Hypothalamus (tissue), 51 donors: ENCODE measurements at places on chromosomes 2 and 18.

DNA sequence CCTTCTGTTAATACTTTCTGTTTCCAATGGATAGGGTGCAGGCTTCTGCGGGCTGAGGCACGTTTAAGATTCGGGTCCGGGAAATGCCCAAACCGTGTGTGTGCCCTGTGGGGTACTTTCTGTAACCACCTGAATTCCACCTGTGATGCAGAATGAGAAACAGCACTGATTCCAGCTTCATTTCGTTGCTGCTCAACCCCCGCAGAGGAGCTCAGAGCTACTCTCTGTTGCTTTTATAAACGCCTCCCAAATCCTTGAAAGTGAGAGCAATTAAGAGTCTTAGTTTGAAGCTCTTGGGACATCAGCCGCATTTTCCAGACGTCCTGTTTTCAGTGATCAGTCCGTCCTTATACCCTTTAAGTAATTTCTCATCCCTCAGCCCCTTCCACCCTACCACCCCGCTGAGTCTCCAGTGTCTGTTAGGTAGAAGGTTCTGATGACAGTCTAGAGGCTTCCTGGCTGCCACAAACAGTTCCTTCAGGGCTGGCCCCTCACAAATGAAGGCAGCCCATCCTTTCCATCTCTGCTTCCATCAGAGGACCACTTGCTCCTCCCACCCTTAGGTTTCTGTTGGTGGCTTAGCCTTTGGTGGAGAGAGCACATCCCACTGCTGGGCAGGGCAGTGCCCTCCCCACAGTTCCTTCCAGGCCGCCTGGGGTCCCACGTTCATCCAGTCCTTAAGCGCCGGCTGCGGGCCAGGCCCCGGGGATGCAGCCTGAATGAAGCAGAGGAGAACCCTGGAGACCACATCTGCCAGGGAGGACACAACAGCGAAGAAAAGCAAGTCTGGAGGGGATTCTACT lies 230.1 kb downstream of the SEPTIN10 start:
- DNase-seq = no peak

GRCh38 chr18:7876354-7877104 lies 309.4 kb downstream of the PTPRM start:
- no peak for DNase-seq

- peak; percentile 34 for DNase-seq
Measured at GRCh38 chr2:20350041-20350712, 467 bp downstream of the PUM2 start.

- no peak for DNase-seq
Measured at GRCh38 chr2:118954297-118955060, 12.5 kb downstream of the MARCO start.

DNA sequence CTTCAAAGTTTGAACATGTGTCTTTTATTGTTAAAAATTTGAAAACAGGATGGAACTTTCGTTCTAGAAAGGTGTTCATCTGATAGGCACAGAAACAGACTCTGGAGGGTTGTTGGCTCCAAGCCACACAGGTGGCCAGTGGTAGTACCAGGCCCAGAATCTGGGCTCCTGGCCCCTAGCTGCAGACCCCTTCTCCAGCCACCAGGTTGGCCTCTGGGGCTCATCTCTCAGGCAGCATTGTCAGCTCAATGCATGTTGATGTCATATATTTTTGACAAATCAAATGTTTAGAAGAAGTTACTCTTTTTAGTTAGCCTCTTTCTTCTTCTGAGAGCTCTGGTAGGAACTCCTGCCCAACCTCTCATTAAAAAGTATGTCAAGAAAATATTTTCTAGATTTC lies 34.5 kb upstream of the CHRNA1 start:
- DNase-seq = no peak

GRCh38 chr18:1015777-1016176 lies 111.1 kb downstream of the ADCYAP1 start:
- no peak for DNase-seq

- DNase-seq = no peak
Measured at GRCh38 chr2:64586054-64586453, 61.9 kb downstream of the AFTPH start.

- DNase-seq = no peak
Measured at GRCh38 chr2:127482031-127482430, 44.3 kb downstream of the IWS1 start.

GRCh38 chr2:128566671-128567070 lies 248.0 kb upstream of the HS6ST1 start:
- no peak for DNase-seq

DNA sequence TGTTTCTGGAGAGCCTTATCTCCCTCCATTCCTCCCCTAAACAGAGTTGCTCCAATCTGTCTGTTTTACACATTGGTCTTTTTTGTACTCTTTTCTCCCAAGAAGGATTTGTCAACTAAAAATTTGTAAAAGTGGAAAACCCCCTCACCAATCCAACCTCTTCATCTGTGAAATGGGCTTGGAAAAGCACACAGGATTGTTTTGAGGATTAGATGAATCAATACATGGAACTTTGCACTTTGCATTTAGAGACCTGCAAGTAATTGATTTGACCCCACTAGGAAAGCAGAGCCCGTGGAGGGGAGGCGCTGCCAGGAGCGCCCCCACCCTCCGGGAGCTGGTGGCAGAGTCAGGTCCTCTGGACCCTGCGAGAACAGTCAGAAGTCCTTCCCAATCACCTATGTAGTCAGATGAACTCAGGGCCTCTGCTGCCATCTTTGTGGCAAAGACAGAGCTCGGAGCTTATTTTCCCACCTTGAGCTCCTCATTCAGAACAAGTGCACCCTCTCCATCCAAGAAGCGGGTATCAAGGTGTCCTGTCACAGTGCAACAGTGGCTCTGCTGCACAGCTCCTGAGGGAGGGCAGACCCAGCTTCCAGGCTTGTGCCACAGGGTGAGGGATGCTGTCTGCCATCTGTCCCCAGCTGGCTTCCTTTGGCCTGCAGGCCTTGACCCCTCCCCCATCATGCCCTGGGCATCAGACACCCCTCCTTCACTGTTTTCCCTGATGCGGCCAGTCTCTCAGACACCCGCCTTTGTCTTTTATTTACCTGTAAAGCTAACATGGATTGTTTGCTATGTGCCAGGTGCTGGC lies 1.7 kb upstream of the TMEM185B start:
- no peak for DNase-seq

DNA sequence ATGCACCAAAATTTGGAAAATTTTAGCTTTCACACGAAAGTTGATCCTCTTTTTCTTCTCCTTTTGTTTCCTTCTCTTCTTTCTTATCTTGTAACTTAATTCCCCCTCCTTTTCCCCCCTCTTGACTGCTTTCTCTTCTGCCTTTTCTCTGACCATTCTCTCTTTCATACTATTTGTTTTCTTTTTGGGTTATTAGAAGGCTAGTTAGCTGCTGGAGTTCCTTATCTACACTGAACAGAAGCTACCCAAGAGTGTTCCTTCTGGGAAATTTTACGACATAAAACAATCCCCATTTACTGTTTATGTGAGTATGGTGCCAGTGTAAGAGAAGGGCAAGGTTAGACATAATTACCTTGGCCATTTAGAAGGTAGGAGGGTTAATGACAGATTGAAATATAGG lies 218.4 kb upstream of the DTNA start:
- no peak for DNase-seq

- no peak for DNase-seq
Measured at GRCh38 chr2:9749546-9750223, 93.6 kb upstream of the TAF1B start.

DNA sequence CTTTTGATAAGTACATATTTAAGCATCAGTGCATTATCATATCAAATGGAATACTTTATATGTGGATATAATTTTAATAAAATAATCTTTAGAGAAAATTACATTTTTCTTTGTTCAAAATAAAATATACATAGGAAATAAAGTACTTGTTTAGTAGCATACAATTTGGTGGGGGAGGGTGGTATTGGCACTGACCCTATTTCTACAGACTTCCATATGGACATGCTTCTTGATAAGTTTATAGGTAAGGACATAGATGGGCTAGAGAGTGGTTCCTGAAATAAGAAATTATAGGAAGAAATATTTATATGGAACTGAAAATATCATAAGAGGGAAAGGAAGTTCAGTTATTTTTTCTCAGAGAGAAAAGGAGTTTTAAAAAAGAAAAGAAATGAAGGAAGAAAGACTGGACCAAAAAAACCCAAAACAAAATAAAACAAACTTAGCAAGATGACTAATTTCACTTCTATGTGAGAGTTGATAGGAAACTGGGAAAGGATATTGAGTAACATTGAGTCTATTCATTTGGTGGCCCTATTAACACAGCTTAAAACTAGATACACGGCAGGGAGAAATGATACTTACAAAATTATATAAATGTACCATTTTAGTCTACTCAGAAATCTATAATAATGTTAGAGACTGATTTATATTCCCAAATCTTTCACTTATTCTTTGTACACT lies 505.9 kb downstream of the ERBB4 start:
- no peak for DNase-seq

- no peak for DNase-seq
Measured at GRCh38 chr2:172425336-172425735, 2.0 kb upstream of the ITGA6 start.

DNA sequence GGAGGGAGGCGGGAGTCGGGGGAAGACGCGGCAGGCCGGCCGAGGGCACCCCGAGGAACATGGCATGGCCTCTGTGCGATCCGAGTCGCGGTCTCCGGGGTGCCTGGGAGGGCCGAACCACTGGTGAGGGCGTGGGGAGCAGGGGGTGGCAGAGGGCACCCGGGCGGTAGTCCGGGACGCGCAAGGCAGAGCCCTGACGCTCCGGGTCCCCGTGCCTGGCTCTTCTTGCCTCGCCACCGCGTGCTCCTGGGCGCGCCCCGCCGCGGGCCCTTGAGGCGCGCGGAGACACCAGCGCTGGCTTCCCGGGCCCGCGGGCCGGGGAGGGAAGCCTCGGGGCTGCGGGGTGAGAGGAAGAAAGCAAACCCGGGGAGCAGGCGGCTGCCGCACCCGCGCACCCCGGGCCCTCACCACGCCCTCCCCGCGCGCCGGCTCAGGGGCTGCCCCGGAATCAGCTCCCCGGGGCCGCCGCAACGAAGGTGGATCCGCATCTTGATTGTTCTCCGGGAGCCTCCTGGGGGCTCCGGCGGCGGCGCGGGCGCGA lies 4.3 kb downstream of the SOX11 start:
- no peak for DNase-seq

GRCh38 chr2:104787298-104788065 lies 66.4 kb upstream of the POU3F3 start:
- DNase-seq = no peak

DNA sequence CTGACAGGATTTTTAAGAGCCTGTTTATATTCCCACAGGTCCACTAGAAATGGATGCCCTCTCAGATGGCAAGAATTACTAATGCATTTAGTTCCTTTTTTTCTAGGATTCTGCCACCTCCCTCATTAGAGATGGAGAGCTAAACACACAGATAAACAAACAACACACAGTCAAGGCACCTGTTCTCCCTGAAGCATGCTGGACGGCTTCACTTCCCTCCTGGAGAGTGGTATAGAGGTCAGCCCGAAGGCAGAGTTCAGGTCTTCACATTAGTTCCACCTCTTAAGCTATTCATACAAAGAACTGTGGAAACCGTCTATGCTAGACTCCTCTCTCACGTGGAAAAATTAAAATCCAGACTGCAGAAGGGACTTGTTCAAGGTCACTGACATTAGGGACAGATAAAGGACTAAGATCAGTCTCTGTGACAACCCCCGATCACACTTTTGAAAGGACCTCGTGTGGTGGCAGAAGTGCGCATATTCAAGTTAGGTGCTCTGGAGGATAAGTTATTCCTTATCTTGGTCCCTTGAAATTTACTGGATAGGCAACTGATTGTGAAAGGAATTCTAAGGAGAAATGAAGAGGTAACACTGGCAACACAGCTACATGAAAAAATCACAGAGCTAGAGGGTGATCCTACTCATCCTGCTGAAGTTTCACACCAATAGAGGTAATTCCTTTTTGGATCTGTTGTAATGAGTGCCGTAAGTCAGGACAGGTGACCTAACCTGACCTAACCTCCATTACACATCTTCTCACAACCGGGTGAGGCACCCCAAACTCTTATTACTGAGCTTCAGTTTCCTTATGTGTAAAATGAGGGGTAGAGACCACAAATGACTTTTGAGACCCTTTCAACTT lies 75.1 kb downstream of the SPRED2 start:
- no peak for DNase-seq

GRCh38 chr2:70709275-70710037 lies 58.5 kb downstream of the ADD2 start:
- no peak for DNase-seq

DNA sequence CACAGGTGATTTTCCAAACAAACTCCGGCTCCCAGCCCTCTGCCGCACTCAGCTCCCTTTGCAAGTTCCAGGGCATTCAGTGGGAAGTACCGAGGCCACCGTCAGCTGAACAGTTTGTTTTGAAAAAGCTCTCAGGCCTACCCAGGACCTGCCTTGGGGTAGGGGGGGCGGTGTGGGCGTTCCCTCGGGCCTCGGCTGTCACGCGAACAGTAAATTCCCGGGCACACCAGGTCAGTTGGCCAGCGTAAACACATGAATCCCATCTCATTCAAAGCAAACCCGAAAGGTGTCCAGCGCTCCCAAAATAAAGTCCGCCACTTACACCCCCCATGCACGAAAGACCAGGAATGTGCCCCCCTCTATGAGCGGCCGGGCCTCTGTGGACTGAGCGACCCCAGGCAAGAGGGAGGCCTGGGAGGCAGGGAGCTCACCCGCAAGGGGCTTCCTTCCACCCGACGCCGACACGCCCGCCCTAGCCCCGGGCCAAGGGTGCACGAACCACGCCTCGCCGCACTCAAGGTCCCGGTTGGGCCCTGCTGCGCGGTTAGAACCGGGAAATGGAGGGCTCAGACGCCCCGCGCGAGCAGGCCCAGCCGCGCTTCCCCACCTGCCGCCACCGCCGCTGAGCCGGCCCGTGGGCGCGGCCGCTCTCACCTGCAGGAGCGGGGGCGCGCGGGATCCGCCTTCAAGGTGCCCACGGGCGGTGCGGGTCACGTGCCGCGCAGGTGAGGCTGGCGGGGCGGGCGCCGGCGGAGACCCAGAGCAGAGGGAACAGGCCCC lies at the start of gene WDSUB1:
Gene WDSUB1 (minus strand): TSS at position 775 of the 780 bp plus-strand sequence. CDS start 3,634 bp downstream, outside the sequence.
- peak; percentile 35 for DNase-seq

DNA sequence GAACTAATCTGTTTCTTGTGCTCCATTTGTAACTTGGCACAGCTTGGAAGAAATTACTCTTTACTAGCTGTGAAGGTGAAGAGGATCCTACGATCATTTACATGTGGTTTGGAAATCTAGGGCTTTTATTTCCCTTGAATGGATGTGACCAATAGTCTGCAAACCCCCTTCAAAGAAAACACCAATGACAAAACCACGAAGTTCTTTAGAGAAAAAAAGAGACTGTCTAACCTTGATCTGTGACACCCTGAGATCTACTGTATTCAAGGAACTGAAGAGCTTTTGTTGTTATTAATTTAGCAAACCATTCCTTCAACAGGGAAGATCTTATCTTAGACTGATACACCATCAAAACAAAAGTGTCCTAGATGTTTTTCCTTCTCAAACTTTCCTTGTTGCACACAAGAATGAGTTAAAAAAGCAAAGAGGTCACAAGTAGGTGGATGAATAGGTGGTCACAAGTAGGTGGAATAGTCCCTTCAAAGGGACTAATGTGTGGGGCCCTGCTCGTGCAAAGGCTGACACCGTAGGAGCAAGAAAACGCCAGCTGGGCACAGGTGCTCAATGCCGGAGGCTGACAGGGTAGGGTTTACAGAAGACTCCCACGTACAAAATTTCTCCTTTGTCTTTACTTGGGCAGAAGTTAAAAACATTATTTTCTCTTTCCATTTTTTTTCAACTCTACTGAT lies 95.6 kb upstream of the ITGB6 start:
- DNase-seq = no peak
